Kidney (tissue), 22 donors: ENCODE measurements at places on chromosomes 11 and 22. TPM values are rescaled to one million over a fixed set of nuclear protein-coding genes. Genes with fewer than 3 reads are reported as not detected.

ART1 gene
- 0.31 TPM for total RNA-seq

DNA sequence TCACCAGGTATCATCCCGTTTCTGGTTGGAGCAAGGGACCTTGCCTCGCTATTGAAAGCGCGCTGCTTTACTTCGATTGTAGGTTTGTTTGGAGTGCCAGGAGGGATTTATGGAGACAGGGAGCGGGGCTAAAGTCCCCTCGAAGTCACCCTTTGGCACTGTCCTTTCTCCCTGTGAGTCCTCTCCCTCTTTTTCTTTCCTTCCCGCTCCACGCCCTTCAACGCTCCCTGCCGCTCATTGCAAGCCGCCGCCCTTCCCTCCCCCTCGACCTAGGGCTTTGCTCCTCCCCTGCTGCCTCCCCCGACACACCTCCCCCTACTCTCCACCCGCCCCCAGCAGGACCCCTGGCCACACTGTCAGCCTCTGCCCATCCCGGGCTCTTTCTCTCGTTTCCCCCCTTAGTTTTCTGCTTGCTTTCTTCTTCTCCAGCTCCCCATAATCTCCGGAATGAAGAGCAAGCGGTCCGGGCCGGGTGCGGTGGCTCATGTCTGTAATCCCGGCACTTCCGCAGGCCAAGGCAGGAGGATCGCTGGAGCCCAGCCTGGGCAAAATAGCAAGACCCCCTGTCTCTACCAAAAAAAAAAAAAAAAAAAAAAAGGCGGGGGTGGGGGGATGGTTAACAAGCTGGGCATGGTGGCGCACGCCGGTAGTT, 41.0 kb downstream of the AHNAK start:
- peak; percentile 78 for DNase-seq

GRCh38 chr22:43897751-43898261, 6.0 kb upstream of the PNPLA5 start:
- DNase-seq: no peak

DNA sequence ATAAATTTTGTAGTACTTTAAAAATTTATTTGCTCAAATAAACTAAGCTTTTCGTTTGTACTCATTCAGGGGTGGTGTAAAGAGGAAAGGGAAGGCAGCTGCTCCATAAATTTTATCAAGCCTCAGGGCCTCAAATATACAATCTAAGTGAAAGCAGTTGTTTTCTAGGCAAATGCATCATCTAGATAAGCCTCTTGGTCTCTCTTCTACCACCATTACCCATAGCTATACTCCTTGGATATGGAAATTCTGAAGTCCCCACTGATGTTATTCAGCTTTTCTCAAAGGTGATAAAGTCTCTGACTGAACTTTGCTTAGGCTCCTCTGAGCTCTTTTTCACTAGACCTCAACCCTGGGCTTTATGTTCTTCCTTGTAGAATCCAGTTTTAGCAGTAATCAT, 1313.1 kb downstream of the JRKL start:
- no peak for DNase-seq
